Choroid plexus epithelial cell (primary cell): ENCODE measurements at places on chromosomes 2 and 18.

- no peak for DNase-seq
Observed at GRCh38 chr2:41784496-41784895, 263.3 kb upstream of the PKDCC start.

- DNase-seq, result no peak
Observed at GRCh38 chr18:8584798-8585197, 24.4 kb upstream of the RAB12 start.

GRCh38 chr2:348361-348916 lies 60.5 kb upstream of the ALKAL2 start:
- peak; percentile 90 for DNase-seq

- DNase-seq, result no peak
Observed at GRCh38 chr2:18067588-18068384, 189.3 kb downstream of the KCNS3 start.

- DNase-seq, result peak; percentile 80
Observed at GRCh38 chr2:195563857-195564512, 93.0 kb upstream of the SLC39A10 start.

DNA sequence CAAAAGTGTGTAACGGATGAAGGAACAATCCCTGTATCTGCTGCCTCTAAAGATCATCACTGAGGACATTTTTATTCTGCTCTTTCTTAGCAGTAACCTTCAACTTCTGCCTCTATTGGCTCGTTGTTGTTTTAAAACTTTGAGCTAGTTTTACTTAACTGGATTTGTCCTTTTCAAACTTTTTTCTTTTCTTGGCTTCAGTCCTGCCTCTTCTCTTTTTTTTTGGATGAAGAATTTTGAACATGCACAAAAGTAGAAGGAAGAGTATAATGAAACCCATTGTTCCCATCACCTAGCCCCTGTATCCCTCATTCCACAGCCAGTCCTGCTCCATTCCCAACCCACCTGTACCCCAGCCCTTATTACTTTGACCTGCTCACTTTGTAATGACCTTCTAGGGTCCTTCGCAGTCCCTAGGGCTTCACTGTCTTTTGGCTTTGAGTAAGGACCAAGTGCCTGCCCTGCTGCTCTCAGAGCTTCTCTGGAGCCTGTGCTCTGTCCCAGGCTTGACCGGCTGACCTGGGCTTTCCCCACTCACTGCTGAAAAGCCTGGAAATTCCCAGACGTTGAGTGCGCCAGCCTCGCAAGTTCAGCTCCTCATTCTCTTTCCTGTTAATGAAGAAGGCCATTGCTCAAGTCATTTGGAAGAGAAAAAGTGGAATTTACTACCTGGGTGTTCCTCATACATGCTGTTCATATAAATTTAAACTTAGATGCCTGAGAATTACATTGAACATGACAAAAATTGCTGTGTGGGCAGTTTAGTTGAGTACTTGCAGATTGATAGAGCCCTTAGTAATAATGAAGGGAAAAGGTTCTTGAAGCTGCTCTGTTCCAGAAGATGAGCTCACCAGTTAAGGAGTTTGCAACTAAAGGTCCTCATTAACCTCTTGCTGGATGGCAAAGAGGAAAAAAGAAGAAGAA lies 149.3 kb upstream of the ALPP start:
- peak; percentile 34 for DNase-seq

DNA sequence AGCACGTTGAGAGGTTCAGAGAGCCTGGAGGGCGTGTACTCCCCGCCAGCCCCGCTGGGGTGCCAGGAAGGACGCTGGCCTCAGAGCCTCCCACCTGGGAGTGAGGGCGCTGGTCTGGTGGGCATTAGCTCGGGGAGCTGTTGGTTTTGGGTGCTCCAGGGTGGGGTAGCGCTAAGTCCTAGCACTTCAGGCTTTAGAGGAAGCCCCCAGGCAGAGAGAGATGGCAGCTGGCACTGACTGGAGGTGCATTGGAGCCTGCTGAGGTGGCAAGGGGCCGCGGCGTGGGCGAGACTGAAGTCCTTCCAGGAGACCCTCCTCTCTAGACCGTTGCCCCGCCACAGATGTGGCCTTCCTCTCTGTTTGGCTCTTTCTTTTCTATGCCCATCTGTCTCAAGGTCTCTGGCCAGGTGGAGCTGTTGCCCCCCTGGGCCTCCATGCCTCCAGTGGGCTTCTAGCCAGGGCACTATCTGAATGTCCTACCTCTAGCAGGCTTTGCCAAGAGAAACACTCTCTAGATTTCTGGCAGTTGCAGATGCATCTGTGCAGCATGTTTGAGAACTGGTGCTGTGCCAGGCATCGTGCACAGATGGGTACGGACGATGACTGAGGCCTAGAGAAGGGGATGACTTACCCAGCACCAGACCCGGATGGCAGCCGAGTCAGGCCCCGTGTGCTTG lies 6.6 kb downstream of the CAPN10 start:
- no peak for DNase-seq
